ENCODE measurements at places on chromosomes 2 and 18. TPM values are rescaled to one million over a fixed set of nuclear protein-coding genes. Genes with fewer than 3 reads are reported as not detected.
A peak's percentile ranks its signal among the peaks of the same experiment; 100 is the strongest.

YPEL5 gene
- 24.1 TPM for total RNA-seq

MOGAT1 gene
- total RNA-seq, result 0.18 TPM

GKN1 gene
- not detected for total RNA-seq

PAX8 gene
- total RNA-seq, result 0.76 TPM

CCDC148 gene
- total RNA-seq, result not detected

RBM44 gene
- 1.0 TPM for total RNA-seq

CEBPZ gene
- 59.3 TPM for total RNA-seq

DES gene
- not detected for total RNA-seq

ANKRD30B gene
- not detected for total RNA-seq

G6PC2 gene
- not detected for total RNA-seq

- no peaks in the 10 kb centered on the region for H3K4me1 ChIP-seq
- H3K4me3 ChIP-seq, result no peak overlapping the region
- DNase-seq, result no peak
- H3K27me3 ChIP-seq, result no peaks in the 10 kb centered on the region
- no peak overlapping the region for H3K27ac ChIP-seq
- H3K36me3 ChIP-seq, result no peaks in the 10 kb centered on the region
Observed at GRCh38 chr18:56409736-56410135, 228.7 kb downstream of the TXNL1 start.

DNA sequence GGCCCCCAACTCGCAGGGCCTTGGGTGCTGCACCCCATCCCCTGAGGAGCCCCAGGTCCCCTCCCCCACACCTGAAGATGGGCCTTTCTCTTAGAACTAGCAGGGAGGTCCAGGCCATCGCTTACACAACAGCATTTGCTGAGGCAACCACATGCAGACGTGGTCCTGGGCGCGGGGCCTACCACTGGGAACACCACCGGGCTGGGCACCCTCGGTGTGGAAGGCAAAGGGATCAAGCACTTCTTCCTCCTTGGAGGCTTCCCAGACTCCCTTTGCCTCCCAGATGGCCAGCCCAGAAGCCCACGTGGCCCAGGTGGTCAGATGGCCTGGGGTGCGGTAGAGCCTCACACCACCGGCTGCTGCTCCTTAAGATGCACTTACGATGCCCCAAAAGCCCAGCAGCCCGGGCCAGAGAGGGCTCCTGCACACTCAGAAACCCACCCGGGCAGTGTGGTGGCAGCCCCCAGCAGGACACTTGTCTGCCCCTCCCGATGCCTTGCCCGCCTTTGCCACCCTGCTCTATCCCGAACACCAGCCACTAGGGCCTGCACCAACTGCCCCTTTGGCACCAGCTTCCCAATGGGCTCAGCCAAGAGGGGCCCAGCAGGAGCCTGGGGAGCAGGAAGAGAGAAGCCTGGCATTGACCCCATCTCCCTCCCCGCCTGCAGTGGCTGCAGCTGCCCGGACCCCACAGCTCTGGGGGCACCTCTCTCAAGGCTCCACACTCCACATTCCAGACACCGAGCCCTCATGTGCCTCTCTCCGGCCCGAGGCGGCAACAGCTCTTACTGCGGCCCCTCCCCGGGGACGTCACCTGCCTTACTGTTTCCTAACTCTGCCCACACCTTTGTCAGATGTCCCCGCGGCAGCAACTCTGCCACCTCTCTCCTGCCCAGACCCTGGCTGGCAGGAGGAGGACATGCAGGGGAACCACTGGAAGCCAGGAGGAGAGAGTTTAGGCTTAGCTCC lies 13.9 kb upstream of the MLPH start:
- peaks cover 16% of the 10 kb centered on the region for H3K4me1 ChIP-seq
- DNase-seq, result no peak
- H3K4me3 ChIP-seq, result no peak overlapping the region
- H3K36me3 ChIP-seq, result no peaks in the 10 kb centered on the region
- H3K27ac ChIP-seq, result no peak overlapping the region

- peaks cover 17% of the 10 kb centered on the region for H3K27me3 ChIP-seq
- no peak for DNase-seq
- no peaks in the 10 kb centered on the region for H3K36me3 ChIP-seq
- peaks cover 4% of the 10 kb centered on the region for H3K4me1 ChIP-seq
- H3K27ac ChIP-seq, result no peak overlapping the region
- no peak overlapping the region for H3K4me3 ChIP-seq
Observed at GRCh38 chr2:171505374-171505773, 16.9 kb upstream of the CYBRD1 start.

DNA sequence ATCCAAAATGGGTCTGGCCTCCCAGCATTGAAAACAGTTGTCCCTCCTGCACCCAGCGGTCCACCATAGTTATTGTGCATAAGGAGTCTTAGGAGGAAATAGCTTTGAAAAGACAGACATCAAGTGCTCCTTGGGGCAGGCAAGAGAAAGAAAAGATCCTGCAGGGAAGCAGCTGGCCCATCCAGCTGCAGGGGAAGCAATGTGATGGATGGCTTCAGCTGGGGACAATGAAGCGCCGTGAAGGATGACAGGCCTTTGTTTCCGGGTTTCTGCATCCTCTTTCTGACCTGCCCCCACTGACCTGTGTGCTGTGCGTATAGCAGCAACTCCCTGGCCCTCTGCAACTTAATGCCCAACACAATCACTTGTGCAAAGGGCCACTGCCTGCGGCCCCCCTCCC lies 142.9 kb upstream of the NCKAP5 start:
- DNase-seq, result no peak
- no peaks in the 10 kb centered on the region for H3K4me1 ChIP-seq
- no peak overlapping the region for H3K27ac ChIP-seq
- H3K27me3 ChIP-seq, result no peaks in the 10 kb centered on the region

GRCh38 chr2:171521361-171522051 lies 768 bp upstream of the CYBRD1 start:
- H3K36me3 ChIP-seq, result no peaks in the 10 kb centered on the region
- peak overlapping the region; percentile 80 for H3K4me3 ChIP-seq
- no peak overlapping the region for H3K27ac ChIP-seq
- DNase-seq, result no peak
- peaks cover 9% of the 10 kb centered on the region for H3K4me1 ChIP-seq

Measured in activated T-helper 2 cell treated with anti-CD3 and anti-CD28 coated beads, Interferon-gamma antibody, Interleukin-2, Interleukin-4, amounts not matched to agents 10 μg/mL and 5 μg/mL and 100 μg/mL, durations not matched to agents 14 hours and 24 hours and 36 hours (primary cell).